Right lung (tissue), 10 donors: ENCODE measurements at places on chromosomes 12 and 14. TPM values are rescaled to one million over a fixed set of nuclear protein-coding genes. Genes with fewer than 3 reads are reported as not detected.
A peak's percentile ranks its signal among the peaks of the same experiment; 100 is the strongest.

DNA sequence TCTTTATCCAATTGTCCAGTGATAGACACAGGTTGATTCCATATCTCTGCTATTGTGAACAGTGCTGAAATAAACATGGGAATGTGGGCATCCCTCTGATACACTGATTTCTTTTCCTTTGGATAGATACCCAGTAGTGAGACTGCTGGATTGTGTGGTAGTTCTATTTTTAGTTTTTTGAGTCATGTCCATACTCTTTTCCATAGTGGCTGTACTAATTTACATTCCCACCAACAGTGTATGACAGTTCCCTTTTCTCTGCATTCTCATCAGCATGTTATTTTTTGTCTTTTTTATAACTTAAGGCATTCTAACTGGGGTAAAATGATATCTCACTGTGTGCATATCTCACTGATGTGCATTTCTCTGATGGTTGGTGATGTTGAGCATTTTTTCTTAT is 24.8 kb upstream of the VASH1 start:
- DNase-seq = no peak

- DNase-seq = no peak
Measured at GRCh38 chr12:5305425-5305824, 126.5 kb upstream of the NTF3 start.

GRCh38 chr14:85401384-85401783 is 128.6 kb upstream of the FLRT2 start:
- no peak for DNase-seq

DNA sequence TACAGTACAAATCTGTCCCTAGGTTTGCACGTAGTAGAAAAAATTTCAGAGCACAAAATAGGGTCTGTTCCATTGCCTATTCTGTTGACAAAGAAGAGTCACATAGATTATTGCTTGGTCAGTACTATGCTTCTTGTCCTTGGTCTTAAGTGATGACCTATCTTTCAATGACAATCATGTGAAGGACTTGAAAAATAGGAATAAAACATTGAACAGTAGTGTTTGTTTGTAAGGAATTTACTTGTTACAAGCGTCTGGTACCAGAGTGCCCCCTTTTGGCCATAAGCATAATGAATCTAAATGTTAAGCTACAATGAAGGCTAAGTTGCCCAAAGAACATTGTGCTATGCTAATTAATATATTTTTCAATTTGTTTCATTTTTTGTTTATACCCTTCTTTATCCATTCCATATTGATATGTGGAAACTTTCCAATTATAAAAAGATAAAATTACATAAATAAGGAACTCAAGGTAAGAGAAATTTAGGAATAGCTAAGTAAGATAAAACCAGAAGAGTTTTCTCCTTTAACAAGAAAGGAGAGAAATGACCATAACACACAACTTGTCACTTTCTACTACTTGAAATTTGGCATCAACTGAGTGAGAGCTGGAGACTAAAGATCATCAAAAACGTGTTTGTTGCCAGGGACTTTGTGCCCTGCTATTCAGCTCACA is 204.7 kb downstream of the EPS8 start:
- DNase-seq = no peak

GRCh38 chr12:89080793-89081465 is 271.4 kb downstream of the DUSP6 start:
- DNase-seq = no peak

The USP44 gene
- polyA plus RNA-seq = 4.7 TPM

DNA sequence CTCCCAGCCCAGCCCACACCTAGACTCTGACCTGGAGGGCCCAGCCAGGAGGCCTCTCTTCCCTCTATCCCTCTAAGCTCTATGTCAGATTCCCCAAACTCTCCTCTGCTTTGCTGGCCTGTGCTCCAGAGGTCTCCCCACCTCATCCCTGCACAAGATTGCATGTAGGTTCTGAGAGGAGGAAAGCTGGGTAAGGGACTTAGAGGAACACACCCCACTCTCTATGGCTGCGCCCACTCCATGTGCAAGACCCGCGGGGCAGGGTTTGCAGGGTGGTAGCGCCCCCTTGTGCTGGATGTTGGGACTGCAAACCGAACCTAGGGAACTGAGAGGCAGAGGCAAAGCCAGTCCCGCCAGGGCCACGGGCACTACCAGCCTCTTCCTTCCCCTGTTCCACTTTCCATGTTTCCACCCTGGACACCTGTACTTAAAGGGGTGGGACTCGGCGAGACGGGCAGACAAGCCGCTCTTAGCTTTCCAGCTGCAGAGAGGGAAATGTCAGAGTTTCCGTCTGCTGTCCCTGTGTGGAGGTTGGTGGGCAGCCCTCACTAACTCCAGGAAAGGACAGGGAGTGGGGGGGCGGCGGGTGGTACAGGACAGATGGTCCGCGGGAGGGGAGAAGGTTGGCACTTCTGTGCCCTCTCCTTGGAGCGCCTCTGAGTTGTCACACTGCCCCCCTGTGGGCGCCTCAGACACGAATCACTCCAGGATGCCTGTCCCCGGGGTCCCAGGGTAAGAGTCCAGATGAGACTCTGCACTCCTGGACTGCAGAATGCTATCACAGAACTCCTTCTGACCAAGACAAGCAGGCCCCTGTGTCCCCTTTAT is 16.8 kb downstream of the MMP14 start:
- DNase-seq = peak; percentile 81

The OTX2 gene
- not detected for polyA plus RNA-seq

GRCh38 chr14:54447231-54447692 is 6.1 kb upstream of the CNIH1 start:
- DNase-seq = no peak

The KRT75 gene
- not detected for polyA plus RNA-seq

DNA sequence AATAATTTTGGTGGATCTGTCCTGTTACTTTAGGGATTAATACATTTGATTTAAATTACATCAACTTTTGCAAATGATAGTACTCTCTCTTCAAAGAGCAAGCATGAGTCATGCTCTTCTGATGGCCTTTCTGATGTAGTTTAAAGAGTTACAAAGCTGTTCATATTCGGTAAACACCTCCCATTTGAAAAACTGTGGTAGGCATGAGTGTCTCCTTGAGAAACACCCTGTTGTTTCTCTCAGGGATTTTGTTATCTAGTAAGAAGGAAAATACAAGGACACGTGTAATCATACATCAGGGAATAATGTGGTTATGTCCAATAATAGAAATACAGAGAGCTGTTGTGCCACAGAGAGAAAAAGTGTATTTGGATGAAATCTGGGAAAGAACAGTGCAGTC is 53.3 kb upstream of the E2F7 start:
- no peak for DNase-seq

DNA sequence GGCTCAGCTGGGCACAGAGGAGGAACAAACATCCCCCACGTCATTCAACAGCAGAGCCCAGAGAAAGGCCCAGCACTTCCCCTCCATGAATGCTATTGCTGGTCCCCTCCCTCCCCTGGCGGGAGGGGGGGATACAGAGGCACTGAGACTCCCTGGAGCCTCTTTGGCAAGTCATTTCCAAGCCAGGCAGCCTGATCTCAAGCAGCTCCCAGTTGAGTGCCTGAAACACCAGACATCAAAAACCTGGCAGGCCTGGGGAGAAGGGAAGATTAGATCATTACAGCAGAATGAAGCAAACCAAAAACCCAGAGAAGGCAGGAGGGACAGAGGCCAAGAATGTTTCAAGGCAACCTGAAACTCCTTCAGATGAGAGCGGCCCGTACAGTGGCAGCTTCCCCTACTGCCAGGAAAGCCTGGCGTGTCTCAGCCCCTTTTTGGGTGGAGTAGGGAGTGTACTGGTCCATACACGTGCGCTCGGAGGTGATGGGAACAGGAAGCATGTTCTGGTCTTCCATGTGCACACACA is 92.1 kb downstream of the LRRC74A start:
- no peak for DNase-seq

The SLCO1C1 gene
- polyA plus RNA-seq = 0.59 TPM

The CIDEB gene
- polyA plus RNA-seq = 14.1 TPM

The TMEM117 gene
- polyA plus RNA-seq = 7.3 TPM

- DNase-seq = no peak
Measured at GRCh38 chr12:118680356-118680963, 300.9 kb upstream of the SRRM4 start.

The DNAJC22 gene
- 5.3 TPM for polyA plus RNA-seq

DNA sequence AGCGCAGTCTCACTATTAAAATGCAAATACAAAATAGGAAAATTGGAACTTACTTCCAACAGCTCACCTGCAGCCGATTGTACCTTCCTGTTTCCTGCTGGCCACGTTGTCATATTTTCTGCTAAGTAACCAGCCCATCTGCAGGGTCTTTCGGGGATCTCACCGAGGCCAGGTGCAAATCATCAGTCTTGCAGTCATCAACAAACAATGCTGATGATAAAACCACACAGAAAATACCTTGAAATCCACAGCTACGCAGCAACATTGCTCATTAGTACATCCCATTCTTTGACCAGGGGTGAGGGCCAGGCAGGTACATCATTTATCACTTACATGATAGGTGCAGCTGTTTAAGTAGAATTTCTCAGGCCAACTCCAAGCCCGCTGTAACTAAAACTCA is 406.9 kb downstream of the TMEM121 start:
- no peak for DNase-seq

DNA sequence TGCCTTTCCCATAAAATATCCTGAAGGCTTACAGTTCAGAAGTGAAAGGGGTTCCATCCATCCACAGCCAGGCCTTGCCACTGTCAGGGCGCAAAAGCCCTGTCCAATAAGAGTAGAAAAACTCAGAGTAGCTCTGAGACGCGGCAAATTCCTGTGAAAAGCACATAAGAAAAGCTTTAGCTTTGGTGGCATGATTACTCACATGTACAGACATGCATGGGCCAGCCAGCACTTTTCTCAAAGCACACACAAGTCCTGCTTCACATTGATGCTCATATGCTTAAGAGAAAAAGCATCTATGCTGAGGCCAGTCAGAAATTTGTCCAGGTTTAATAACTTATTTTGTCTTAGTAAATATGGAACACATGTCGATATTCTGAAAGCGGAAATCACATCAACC is 25.5 kb downstream of the CLEC1A start:
- DNase-seq = no peak

DNA sequence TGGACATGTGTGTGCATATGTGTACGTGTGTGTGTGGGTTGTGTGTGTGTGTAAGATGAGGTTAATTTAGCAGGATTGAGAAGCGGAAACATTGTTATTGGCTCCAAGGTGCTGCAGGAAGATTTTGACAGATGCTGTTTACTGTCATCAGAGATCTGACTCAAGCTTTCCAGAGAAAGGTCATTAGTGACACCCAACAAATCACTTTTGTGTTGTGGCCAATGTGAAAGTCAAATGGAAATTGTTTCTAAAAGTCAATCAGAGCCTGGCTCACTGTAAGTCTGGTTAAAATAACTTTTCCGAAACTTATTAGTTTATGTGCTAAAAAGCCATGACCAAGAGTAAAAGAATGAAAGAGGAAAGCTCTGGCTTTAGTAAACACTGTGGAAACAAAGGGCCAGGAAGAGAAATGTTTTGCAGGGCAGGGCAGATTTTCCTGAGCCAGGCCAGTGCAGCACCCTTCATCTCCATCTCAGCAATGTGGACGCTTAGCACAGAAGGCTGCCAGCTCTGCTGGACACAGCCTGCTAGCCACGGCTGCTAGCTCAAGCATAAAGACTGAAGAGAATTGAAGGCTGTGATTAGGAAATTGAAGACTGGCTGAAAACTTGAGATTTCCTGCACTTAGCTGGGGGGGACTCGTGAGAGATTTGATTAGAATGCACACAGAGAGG is 235.8 kb downstream of the NEDD1 start:
- no peak for DNase-seq

The KRT4 gene
- 6.2 TPM for polyA plus RNA-seq

The SYNDIG1L gene
- 0.40 TPM for polyA plus RNA-seq

The CLEC6A gene
- not detected for polyA plus RNA-seq

GRCh38 chr12:114698566-114699163 is 14.7 kb upstream of the TBX3 start:
- DNase-seq = no peak

- DNase-seq = no peak
Measured at GRCh38 chr12:34218193-34219045, 196.1 kb downstream of the ALG10 start.
